ENCODE measurements at places on chromosomes 4 and X.

DNA sequence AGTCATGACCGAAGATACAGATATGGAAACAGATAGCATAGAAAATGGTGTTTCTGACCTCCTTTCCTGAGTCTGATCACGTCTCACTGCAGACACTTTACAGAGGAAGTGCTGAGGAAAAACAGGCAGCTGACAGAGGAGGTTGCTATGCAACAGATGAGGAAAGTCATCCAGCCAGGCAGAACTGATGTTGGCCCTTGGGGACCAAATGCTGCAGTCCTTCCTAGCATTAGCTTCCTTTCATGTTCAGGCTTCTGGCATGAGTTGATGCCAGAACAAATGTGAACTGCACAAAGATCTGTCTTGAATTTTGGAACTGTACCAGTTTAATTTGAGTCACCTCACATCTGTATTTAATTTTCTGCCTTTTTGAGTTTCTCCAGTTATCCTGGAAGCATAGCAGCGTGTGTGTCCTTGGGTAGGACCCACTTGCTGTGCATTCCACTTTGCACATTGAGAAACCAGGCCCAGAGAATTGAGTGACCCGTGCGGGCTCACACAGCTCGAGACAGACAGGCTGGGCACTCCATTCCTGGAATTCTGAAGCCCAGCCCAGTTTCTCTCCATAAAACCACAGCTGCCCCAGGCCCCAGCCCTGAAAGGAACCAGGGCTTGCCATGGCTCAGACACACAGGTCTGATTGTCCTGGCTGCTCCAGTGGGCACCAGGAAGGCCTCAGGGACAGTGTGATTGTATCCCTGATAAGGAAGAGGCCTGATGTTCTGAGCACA is 1.4 kb upstream of the MAGED1 start:
- DNase-seq, result no peak

DNA sequence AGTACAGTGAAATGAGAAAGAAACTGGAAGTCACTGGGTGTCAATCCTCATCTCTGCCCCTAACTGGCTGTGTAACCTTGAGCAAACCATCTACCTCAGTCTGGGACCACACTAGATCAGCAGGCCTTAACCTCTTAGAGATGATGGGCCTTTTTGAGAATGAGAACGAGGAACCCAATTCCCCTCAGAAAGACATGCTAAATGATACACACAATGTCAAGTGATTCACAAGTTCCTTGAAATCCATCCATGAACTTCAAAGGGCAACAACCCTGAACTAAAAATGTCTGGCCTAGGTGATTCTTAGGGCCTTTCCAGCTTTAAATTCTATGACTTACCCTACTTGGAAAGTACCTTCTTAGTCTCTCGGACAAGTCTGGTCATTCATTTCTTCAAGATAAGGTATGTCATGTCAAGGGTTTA is 47.4 kb downstream of the ACSL4 start:
- DNase-seq, result no peak

DNA sequence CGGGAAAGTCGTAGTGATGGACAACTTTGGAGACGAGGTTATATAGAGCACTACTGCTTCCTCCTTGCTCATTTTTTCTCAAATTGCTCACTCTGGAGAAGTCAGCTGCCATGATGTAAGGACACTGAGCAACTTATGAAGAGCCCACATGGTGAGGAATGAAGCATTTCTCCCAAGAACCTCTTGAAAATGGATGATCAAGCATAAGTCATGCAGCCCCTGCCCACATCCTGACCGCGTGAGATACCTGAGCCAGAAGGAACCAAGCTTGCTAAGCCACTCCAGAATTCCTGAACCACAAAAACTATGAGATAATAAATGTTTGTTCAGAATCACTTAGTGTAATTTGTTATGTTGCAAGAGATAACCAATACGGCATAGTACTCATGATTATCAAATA is 42.8 kb downstream of the PDE5A start:
- DNase-seq, result no peak

GRCh38 chrX:153827903-153828302 is 2.4 kb downstream of the PDZD4 start:
- DNase-seq, result no peak

DNA sequence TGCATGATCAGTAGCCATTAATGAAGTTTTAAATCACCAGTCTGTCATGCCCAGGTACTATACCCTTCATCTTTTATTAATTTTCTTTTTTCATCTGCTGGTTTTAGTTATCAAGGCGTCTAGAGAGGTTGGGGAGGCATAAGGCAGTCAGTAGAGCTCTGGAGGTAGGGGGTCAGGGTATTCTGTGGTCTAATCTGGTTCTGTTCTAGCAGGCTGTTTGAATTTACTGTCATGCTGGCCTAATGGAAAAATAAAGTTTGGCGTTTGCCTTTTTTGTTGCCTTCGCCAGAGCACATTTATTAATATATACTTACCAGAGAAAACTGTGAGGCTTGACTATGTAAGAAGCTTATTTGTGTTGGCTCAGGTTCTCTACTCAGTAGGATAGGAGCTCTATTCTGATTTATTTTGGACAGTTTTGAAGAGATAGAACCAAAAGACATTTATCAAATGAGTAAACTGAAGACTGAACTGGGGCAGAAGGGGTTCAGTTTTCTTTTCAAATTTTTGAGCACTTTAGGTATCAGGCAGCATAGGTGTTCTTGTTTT is 46.9 kb downstream of the TMEM131L start:
- DNase-seq, result no peak

DNA sequence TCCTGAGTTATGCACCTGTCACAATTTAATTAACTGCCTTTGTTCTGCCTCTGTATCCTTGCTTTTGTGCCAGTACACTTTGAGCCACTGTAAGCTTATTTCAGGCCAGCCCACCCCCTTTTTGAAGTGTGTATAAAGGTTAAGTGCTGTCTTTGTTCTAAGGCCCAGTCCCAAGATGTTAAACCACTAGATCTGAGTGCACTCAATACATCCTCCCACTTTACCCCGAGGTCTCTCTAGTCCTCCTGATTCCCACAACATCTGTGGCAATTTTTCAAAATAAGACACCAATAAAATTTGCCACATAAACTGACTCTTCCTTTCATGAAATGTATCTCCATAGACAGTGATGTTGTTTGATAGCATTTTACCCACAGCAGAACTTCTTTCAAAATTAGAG is 124.1 kb upstream of the SPIN4 start:
- DNase-seq, result no peak

DNA sequence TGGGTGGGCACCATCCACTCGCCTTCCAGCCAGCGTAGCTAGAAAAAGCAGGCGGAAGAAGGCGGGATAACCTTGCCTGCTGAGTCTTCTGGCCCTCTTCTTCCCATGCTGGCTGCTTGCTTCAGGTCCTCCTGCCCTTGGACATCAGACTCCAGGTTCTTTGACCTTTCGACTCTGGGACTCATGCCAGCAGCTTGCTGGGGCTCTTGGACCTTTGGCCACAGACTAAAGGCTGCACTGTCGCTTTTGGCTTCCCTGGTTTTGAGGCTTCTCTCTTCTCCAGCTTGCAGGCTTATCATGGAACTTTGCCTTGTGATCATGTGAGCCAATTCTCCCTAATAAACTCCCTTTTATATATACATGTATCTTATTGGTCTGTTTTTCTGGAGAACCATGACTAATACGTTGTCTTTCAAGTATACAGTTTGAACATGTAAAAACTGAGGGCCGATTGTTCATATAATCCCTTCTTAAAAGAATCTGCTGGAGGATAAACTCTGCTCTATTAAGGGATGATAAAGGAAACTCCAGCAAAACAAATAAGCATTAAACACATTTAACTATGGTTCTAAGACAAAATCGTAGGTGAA is 116.6 kb upstream of the LCORL start:
- no peak for DNase-seq

GRCh38 chrX:10433296-10433965 is 187.0 kb downstream of the MID1 start:
- peak; percentile 10 for DNase-seq

- DNase-seq, result no peak
Observed at GRCh38 chrX:23235051-23235450, 99.6 kb upstream of the PTCHD1 start.

- DNase-seq, result no peak
Observed at GRCh38 chr4:134747108-134747805, 545.7 kb upstream of the PABPC4L start.

GRCh38 chrX:80765220-80765625 is 44.5 kb downstream of the BRWD3 start:
- no peak for DNase-seq

- DNase-seq, result no peak
Observed at GRCh38 chr4:29005838-29006237, 1714.3 kb upstream of the PCDH7 start.

DNA sequence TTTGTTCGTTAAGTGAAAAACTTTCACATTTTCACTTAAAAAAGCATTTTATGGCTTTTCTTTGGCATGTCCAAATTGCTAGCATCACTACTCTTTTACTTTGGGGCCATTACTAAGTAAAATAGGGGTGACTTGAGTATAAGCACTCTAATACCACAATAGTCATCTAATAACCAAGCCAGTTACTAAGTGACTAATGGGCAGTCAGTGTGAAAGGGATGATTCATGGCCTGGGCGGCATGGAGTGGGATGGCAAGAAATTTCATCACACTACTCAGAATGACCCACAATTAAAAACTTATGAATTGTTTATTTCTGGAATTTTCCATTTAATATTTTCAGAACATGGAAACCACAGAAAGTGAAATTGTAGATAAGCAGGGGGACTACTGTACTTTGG is 60.9 kb downstream of the BMP15 start:
- DNase-seq, result no peak

DNA sequence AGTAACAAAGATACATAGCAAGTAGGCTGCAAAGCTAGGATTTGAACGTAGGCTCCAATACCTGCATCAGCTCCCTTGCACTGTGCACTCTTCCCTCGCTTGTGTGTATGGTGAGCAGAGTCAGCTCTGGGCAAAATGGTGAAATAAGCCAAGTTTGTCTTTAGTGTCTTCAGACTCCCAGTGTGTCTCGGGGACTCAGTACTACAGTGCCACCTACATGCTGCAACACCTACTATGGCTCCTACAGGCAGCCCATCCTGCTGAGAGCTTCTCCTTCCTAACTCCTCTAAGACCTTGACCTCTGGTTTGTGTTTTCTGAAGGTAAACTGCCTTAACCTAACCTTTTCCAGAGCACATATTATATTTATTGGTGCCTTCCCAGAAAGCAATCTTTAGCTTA is 42.5 kb downstream of the RTL9 start:
- DNase-seq, result no peak

GRCh38 chr4:8324640-8325239 is 55.2 kb downstream of the HTRA3 start:
- DNase-seq, result no peak

- no peak for DNase-seq
Observed at GRCh38 chr4:148065075-148065474, 333.2 kb downstream of the ARHGAP10 start.

DNA sequence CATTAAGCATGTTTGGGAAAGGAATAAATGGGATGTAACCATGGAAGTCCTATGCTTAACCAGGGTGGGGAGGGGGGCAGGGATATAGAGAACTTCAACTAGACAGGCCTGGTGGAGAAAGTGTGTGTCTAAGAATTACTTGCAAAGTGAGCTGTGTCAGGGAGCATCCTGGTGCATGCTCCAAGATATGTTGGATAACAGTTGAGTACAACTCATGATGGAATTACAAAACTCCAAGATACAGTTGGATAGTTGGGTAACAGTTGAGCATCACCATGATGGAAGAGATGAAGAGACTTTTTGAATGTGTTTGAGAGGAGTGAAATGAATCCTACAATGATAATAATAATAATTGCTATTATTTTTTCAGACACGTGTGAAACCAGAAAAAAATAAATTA is 26.1 kb upstream of the ACSL1 start:
- DNase-seq, result no peak

DNA sequence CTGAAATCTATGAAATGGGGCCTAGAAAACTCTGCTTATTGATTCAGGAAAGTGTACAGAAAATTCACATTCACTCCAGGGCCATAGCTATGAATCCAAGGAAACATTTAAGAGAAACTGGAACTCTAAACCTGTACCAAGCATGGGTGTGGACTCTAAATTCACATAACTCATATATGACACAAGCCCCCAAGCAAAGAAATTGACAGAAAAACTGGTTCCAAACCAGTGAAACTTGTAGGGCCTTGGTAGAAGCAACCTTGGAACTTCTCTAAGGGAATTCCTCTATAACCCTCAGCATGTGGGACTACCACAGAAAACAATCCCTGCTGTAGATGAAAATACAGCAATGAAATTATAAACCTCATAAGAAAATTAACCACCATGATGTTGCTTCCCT is 106.6 kb upstream of the NRK start:
- no peak for DNase-seq

- no peak for DNase-seq
Observed at GRCh38 chr4:153137159-153137558, 67.1 kb upstream of the TRIM2 start.

DNA sequence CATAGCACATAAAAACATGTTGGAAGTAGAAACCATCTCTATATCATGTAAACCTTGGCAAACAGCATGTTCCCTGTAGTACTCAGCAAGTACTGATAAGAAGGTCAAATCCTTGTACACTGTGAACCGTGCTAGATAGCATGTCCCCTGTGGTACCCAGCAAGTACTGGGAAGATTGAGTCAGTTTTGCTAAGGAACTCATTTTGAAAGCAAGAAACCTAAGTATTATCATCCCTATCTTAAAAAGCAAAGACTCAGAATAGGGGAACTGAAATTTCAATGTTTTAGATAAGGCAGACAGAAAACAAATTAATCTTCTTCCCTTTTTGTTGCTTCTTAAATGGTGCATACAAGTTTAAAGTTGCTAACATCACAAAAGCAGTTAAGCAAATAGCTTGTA is 180.2 kb downstream of the RBM46 start:
- no peak for DNase-seq

- DNase-seq, result no peak
Observed at GRCh38 chr4:126906466-126906865, 726.3 kb upstream of the INTU start.

DNA sequence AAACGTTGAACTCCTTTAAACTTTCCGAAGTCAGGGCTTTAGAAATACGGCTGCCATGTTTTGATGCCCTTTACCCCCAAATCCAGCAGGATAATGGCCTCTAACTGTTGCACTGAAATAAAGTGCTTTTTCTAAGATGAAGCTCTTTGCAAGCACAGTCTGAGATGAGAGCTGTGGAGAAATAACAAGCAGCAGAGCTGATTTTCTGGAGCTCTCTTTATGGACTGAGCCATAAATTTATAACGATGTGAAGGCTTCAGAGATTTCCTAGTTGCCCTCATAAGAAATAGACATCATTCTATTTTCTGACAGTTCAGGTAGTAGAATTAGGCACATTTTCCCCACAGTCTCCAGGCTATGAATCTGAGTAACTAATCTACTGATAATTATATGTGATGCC is 567.3 kb downstream of the PDHA2 start:
- no peak for DNase-seq

DNA sequence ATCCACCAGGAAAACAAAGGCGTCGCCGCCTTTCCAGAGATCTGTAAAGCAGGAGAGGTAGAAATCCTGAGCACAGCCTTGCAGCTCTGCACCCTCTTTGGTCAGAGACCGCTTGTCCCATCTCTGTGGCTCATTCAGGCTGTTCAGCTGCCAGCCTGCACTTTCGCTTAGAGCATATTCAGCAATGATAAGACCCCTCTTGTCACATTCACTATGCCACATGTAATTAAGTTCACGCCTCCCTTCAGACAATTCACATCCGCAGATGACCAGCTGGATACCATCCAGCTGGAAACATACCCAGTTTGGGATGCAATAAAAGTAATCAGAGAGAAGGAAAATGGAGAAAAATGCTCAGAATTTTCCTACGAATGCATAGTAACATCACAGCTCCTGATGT is 335.4 kb downstream of the UNC5C start:
- no peak for DNase-seq

All from cerebellum (tissue), 4 donors.